ENCODE measurements at places on chromosomes 16 and 17.

- peak; percentile 70 for DNase-seq
- no peaks in the 10 kb centered on the region for H3K27me3 ChIP-seq
- peaks cover 3% of the 10 kb centered on the region for H3K36me3 ChIP-seq
- peak overlapping the region; percentile 72 for H3K27ac ChIP-seq
These were observed 654 bp downstream of the TNFAIP1 start for GRCh38 chr17:28335959-28336871.

- H3K27me3 ChIP-seq, result no peaks in the 10 kb centered on the region
- H3K36me3 ChIP-seq, result no peaks in the 10 kb centered on the region
- H3K4me3 ChIP-seq, result no peak overlapping the region
- no peaks in the 10 kb centered on the region for H3K4me1 ChIP-seq
These were observed 36.4 kb upstream of the ARHGAP17 start for GRCh38 chr16:25051406-25052150.

DNA sequence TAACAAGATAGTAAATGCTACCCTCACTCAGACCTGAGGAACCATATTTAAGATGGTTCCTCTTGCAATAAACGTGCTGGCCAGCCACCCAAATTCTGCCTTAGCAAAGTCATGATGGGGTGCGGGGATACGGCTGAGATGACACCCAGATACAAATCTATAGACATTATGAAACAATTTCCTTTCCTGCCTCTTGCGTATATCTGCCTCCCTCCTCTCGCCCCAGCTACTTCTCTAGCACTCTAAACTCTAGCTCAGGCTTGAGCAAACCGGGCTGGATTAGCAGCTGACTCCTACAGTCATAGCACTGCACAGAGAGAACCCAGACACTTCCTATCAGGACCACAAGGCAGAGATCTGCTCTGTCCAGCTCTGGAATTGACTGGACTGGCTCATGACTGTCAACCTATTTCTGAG, 22.3 kb downstream of the CD300LF start:
- no peaks in the 10 kb centered on the region for H3K4me1 ChIP-seq
- no peak for DNase-seq
- H3K27me3 ChIP-seq, result no peaks in the 10 kb centered on the region

DNA sequence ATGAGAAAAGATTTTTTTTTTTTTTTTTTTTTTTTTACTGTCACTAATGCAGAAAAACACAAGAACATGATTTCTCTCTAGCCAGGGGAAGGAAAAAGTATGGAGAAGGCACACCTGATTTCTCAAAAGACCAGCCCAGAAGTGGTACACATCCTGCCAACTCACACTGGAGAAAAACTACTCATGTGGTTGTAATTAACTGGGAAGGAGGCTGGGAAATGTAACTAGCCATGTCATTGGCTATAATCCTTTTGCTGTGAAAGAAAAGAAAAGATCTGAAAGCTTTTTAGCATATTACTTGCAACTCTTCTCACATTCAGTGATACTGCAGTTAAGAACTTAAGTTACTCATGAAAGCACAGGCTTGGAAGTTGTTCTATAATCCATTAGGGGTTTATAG, 195.9 kb upstream of the PMFBP1 start:
- no peaks in the 10 kb centered on the region for H3K27me3 ChIP-seq
- H3K27ac ChIP-seq, result no peak overlapping the region
- no peak for DNase-seq
- H3K36me3 ChIP-seq, result no peaks in the 10 kb centered on the region
- H3K4me1 ChIP-seq, result peaks cover 14% of the 10 kb centered on the region
- H3K4me3 ChIP-seq, result no peak overlapping the region

DNA sequence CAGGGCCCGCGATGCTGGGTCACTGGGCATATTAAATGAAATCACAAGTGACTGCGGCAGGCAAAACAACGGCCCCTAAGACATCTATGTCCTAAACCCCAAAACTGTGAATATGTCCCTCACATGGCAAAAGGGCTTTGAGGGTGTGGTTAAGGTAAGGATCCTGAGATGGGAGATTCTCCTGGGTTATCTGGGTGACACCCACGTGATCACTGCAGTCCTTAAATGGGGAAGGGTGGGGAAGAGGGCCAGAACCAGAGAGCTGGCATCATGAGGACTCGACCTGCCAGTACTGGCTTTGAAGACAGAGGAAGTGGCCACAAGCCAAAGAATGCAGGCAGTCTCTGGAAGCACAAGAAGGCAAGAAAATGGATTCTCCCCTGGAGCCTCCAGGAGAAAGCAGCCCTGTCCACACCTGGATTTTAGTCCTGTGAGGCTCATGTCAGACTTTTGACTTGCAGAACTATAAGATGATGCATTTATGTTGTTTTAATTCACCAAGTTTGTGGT, 12.5 kb downstream of the COTL1 start:
- H3K27ac ChIP-seq, result no peak overlapping the region
- DNase-seq, result no peak
- no peaks in the 10 kb centered on the region for H3K36me3 ChIP-seq
- peaks cover 27% of the 10 kb centered on the region for H3K4me1 ChIP-seq
- H3K27me3 ChIP-seq, result no peaks in the 10 kb centered on the region

- peak; percentile 93 for DNase-seq
- H3K27ac ChIP-seq, result no peak overlapping the region
- H3K27me3 ChIP-seq, result no peaks in the 10 kb centered on the region
- H3K4me3 ChIP-seq, result no peak overlapping the region
- H3K4me1 ChIP-seq, result no peaks in the 10 kb centered on the region
These were observed 28.1 kb upstream of the LGALS9 start for GRCh38 chr17:27602721-27603420.

Data from H1 (cell line).